ENCODE measurements at places on chromosomes 3 and 15. TPM values are rescaled to one million over a fixed set of nuclear protein-coding genes. Genes with fewer than 3 reads are reported as not detected.
A peak's percentile ranks its signal among the peaks of the same experiment; 100 is the strongest.

TPRG1 gene
- total RNA-seq, result not detected

GASK1A gene
- 0.18 TPM for total RNA-seq

GRCh38 chr15:27696530-27696929 is 402.6 kb downstream of the OCA2 start:
- DNase-seq, result no peak
- H3K4me3 ChIP-seq, result no peak overlapping the region
- no peaks in the 10 kb centered on the region for H3K36me3 ChIP-seq

- H3K27ac ChIP-seq, result no peak overlapping the region
- no peak overlapping the region for H3K4me3 ChIP-seq
- DNase-seq, result peak; percentile 73
- H3K27me3 ChIP-seq, result no peaks in the 10 kb centered on the region
- H3K4me1 ChIP-seq, result peaks cover 4% of the 10 kb centered on the region
These were observed 182.2 kb downstream of the NAALADL2 start for GRCh38 chr3:175041369-175041768.

DNA sequence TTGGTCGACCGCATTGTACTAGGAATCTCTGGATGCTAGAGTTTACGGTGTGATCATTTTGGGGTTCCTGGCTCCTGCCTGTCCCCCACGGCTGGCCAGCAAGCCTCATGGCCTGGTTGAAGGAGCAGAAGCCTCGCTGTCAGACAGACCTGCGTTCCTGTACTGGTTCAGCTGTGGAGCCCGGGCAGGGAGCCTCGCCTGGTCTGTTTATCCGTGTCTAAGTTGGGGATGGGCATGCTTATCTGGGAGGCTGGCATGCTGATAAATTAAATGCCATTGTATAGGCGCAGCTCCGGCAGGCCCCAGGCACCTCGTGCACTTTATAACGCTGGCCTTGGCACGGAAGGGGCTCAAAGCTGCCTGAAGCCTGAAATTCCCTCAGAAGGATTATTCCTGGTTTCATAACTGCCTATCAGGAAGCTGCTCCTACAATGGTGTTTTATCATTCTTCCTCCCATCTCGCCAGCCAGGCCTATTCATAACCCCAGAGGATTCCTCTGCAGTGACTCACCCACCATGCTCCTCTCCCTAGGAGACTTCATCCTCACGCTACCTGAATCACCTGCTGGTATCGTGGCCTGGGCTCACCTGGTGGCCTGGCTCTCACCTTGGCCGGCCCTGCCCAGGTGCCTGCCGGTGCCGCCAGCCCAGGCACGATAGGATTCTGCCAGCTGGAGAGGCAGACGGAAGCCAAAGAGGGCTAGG is 110.9 kb downstream of the ASB7 start:
- no peak overlapping the region for H3K27ac ChIP-seq
- peak; percentile 79 for DNase-seq
- H3K27me3 ChIP-seq, result no peaks in the 10 kb centered on the region
- H3K4me3 ChIP-seq, result no peak overlapping the region

GRCh38 chr3:106421909-106422308 is 553.1 kb upstream of the CBLB start:
- H3K27ac ChIP-seq, result no peak overlapping the region
- H3K36me3 ChIP-seq, result no peaks in the 10 kb centered on the region
- peak; percentile 47 for DNase-seq
- H3K4me1 ChIP-seq, result peaks cover 9% of the 10 kb centered on the region
- H3K27me3 ChIP-seq, result no peaks in the 10 kb centered on the region
- H3K4me3 ChIP-seq, result no peak overlapping the region

- no peak overlapping the region for H3K27ac ChIP-seq
- DNase-seq, result no peak
- peaks cover 40% of the 10 kb centered on the region for H3K36me3 ChIP-seq
- H3K4me3 ChIP-seq, result no peak overlapping the region
- H3K27me3 ChIP-seq, result no peaks in the 10 kb centered on the region
These were observed 44.1 kb downstream of the LRIG1 start for GRCh38 chr3:66456711-66457173.
